ENCODE measurements at places on chromosomes 4 and X. TPM values are rescaled to one million over a fixed set of nuclear protein-coding genes. Genes with fewer than 3 reads are reported as not detected.

Gene SERPINA7
- total RNA-seq = not detected

DNA sequence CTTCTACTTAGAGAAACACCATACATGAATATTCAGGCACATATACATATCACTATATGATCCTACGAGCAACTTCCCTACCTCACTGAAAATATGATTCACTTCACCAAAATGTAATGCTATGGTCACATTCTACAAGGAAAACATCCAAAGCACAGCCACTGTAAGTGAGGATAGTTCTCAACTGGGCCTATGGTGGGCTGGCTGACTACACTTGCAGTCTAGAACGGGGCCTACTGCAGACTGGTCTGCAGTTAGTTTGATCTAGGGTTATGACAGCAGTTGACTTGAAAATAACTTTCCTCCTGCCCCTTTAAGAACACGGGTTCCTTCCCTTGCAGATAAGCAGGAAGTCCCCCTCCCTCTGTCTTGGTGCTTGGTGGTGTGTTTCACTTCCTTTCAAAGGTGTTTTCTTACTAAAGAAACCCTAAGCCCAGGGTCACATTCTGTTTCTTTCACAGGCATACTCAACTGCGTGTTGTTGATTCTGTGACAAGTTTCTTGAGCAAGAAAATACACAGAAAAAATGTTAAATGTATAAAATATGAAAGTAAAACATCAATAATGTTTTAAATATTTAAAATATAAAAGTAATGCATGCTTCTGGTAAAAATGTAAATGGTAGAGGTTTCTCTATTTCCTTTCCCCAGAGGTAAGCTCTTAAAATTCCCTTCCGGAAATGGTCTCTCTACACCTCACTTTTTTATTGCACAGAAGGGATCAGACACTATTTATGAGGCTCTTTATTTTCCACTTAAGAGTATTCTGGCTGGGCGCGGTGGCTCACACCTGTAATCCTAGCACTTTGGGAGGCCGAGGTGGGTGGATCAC is 18.0 kb upstream of the TMSB4X start:
- no peak for DNase-seq
- no peaks in the 10 kb centered on the region for H3K27me3 ChIP-seq
- no peak overlapping the region for H3K4me3 ChIP-seq
- H3K27ac ChIP-seq = no peak overlapping the region
- H3K4me1 ChIP-seq = no peaks in the 10 kb centered on the region
- no peaks in the 10 kb centered on the region for H3K36me3 ChIP-seq

DNA sequence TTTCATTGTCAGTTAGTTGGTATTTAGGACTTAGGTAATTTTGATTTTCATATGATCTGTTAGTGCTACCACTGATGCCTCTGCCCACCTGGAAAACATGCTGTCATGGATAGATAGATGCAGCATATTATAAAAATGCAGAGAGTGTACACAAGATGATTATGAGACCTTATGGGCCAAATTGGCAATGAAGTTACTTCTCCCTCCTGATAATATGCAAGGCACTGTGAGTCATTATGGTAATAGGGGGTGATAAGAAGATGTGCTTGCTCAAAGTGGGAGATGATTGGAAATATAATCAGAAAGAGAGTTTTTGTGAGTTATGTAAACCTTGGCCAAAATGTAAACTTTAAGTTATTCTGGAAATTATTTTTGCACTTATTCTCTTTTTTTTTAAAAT is 56.6 kb upstream of the RHOH start:
- no peak overlapping the region for H3K4me3 ChIP-seq
- H3K36me3 ChIP-seq = no peaks in the 10 kb centered on the region
- no peak overlapping the region for H3K27ac ChIP-seq
- no peaks in the 10 kb centered on the region for H3K27me3 ChIP-seq
- no peaks in the 10 kb centered on the region for H3K4me1 ChIP-seq

DNA sequence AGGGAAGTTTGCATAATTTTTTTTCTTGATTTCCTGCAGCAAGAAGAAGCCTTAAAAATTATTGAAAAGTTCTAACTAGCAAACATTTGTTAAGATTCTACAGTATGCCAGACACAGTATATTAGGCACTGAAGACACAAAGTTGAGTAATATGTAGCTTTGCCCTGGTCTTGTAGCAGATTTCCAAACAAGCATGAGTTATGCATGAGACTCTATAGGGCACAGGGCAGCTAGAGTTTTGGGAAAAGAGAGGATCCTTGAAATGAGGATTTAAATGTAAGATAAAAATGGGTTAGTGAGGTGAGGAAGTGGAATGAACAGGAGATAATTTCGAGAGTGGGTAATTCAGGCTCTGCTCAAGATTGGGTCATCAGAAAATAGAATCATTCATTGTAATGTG is 8.6 kb upstream of the GPRIN3 start:
- H3K4me3 ChIP-seq = no peak overlapping the region
- no peak for DNase-seq
- no peaks in the 10 kb centered on the region for H3K4me1 ChIP-seq
- H3K27ac ChIP-seq = no peak overlapping the region
- no peaks in the 10 kb centered on the region for H3K36me3 ChIP-seq

Gene PAK3
- 10.7 TPM for total RNA-seq

- no peak overlapping the region for H3K4me3 ChIP-seq
- no peaks in the 10 kb centered on the region for H3K4me1 ChIP-seq
- no peaks in the 10 kb centered on the region for H3K36me3 ChIP-seq
- H3K27ac ChIP-seq = no peak overlapping the region
- DNase-seq = no peak
Measured at GRCh38 chrX:7233580-7234406, 85.8 kb upstream of the PUDP start.

Data from testis (tissue), 5 donors.